ENCODE measurements at places on chromosomes 2 and 18.

- DNase-seq: no peak
Observed at GRCh38 chr2:58688813-58689212, 447.7 kb upstream of the FANCL start.

DNA sequence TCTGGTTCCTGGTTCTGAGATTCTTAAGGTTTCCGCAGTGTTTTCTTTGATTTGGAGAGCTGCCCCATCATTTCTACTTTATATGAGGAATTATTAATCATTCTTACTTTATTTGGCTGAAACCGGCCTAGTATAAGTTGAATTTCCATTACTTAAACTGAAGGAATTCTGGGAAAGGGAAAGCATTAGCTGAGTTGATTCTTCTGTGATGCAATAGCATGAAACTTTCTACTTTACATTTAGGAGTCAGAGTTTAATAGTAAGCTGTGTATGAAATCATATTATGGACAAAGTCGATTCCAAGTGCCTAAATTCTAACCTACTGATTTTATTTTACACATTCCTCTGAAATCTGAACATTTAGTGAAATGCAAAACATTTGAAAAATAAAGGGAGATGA, 1269.7 kb upstream of the ZEB2 start:
- no peak for DNase-seq

GRCh38 chr2:883803-884748, 66.6 kb upstream of the SNTG2 start:
- DNase-seq: no peak

GRCh38 chr2:65377556-65378192, 54.7 kb downstream of the SPRED2 start:
- no peak for DNase-seq

- DNase-seq: no peak
Observed at GRCh38 chr2:148194882-148195281, 174.0 kb downstream of the MBD5 start.

DNA sequence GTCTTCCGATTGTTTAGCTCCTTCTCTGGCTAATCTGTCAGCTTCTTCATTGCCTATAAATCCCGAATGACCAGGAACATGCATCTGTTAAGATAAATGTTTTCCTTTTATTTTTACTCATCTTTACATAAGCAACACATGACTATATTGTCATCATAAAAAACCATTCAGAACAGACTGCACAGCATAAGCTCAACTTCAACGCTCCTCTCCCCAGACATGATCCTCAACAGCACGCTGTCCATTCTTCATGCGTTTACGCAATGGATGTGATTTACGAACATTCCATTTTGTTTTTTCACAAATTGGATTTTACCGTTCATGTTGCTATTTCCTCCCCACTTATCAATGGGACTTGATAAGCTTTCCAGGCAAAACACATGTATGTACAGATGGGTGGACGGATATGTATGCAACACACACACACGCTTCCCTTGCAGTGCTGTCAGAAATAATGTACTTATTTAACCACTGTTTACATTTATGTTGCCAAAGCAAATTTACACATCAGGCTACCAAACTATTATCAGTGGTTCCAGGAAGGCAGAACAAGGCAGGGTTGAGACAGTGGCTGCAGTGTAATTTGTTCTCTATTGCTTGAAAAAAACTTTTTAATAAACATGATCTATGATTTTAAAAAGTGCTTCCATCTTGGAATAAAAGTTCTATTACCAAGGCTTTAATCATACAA, 12.2 kb downstream of the RNASEH1 start:
- no peak for DNase-seq

DNA sequence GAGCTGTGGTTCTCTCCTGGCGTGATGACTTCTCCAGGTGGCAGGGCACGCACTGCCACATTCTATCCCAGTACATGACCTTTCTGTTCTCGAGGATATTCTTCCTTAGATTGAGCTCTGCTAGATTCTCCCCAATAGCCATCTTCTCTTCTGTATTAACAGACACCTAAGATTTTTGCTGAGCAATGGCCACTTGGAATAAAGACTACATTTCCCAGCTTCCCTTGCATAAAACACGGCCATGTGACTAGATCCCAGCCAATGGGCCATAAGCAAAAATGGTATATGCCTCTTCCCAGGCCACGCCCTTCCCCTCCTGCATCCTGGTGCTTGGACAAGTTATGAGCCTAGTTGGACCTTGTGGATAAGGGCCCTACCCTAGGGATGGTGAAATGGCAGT, 82.1 kb downstream of the EIF2AK3 start:
- DNase-seq: no peak

GRCh38 chr2:59857109-59857508, 696.3 kb downstream of the BCL11A start:
- DNase-seq: no peak

DNA sequence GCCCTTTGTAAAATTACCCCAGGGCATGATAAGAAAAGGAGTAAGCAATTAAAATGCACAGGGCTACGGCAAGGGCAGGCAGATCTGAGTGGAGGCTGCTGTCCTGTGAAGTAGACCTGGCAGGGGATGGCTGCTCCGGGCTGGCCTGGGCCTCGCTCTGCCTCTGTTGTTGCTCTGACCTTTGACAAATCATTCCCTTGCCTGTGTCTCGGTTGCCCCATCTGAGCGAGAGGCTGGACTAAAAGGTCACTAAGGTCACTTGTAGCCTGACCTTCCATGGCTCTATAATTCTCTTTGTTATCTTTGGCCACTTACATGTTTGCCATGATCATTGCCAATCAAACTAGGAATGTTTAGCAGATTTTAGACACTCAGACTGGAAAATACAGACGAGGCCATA, 118.1 kb downstream of the KLHL29 start:
- DNase-seq: no peak
